GM23248 (cell line): ENCODE measurements at places on chromosomes 3 and 15. TPM values are rescaled to one million over a fixed set of nuclear protein-coding genes. Genes with fewer than 3 reads are reported as not detected.
A peak's percentile ranks its signal among the peaks of the same experiment; 100 is the strongest.

- no peak overlapping the region for H3K27ac ChIP-seq
- H3K4me3 ChIP-seq: peak overlapping the region; percentile 94
- peaks cover 22% of the 10 kb centered on the region for H3K4me1 ChIP-seq
- DNase-seq: no peak
- H3K27me3 ChIP-seq: no peaks in the 10 kb centered on the region
- H3K36me3 ChIP-seq: no peaks in the 10 kb centered on the region
These were observed 1.4 kb upstream of the PDZRN3 start for GRCh38 chr3:73626106-73626505.

DNA sequence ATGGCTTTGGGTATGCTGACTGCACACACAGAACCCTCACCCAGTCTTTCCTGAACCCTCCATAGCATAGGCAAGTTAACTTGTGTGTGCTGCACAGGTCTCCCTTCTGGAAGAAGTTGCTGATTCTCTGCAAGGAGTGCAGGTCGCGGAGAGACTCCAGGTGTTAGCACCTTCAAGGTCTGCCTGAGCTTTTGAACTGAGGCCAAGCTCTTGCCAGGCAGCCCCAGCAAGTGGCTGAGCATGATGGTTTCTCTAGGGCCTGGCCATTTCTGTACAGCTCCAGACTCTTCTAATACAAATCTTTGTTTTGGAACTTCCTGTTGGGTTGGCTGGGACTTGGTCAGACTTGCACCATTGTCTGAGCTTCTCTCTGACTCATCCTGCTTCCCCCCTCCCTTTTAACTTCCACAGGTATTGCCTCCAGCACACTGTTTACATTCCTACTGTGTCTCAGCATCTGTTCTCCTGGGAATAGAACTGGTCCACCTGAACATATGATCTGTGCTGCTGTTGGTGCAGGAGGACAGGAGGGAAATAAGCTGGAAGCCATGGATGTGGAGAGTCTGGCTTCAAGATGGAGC is 53.3 kb downstream of the KY start:
- no peaks in the 10 kb centered on the region for H3K27me3 ChIP-seq
- H3K36me3 ChIP-seq: no peaks in the 10 kb centered on the region
- no peak overlapping the region for H3K27ac ChIP-seq

GRCh38 chr15:90561344-90562244 is 31.9 kb downstream of the CRTC3 start:
- DNase-seq: peak; percentile 70
- H3K27me3 ChIP-seq: no peaks in the 10 kb centered on the region
- peaks cover 55% of the 10 kb centered on the region for H3K4me1 ChIP-seq
- H3K27ac ChIP-seq: peak overlapping the region; percentile 91
- no peaks in the 10 kb centered on the region for H3K36me3 ChIP-seq

- no peak for DNase-seq
- H3K4me3 ChIP-seq: no peak overlapping the region
- H3K36me3 ChIP-seq: no peaks in the 10 kb centered on the region
- no peak overlapping the region for H3K27ac ChIP-seq
These were observed 36.8 kb downstream of the SNTN start for GRCh38 chr3:63689285-63689684.

DNA sequence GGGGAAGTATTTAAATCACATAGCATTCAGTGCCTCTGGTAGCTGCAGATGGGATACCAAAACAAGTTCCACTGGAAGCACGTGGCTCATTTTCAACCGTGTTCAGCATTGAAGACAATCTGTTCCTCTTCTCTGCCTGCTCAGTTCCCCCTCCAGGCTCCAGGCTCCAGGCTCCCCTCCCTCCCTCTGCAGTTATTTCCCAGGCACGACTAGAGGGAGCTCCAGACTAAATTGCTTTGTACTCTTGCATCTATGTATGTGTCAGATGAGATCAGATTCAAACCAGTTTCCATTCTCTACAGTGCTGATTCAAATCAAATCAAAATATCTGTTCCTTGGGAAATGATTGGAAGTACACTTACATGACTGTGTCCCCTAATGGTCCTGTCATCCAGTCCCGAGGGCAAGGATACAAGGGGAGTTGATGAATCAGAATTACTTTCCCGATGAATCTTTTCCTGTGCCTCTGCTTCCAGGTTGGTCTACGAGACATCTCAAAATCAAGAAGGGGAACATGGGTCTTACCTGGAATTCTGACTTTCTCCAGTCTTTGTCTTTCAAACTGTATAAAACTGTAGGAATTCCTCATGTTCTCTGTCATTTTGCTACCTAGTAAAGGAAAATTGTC is 600.5 kb downstream of the EDEM1 start:
- no peak for DNase-seq
- no peak overlapping the region for H3K4me3 ChIP-seq
- no peaks in the 10 kb centered on the region for H3K4me1 ChIP-seq

- DNase-seq: no peak
- H3K4me3 ChIP-seq: no peak overlapping the region
- peaks cover 3% of the 10 kb centered on the region for H3K4me1 ChIP-seq
These were observed 24.8 kb downstream of the EXOSC7 start for GRCh38 chr3:45000823-45001222.

- H3K27me3 ChIP-seq: no peaks in the 10 kb centered on the region
- H3K36me3 ChIP-seq: no peaks in the 10 kb centered on the region
- DNase-seq: peak; percentile 94
- H3K4me3 ChIP-seq: no peak overlapping the region
- peaks cover 10% of the 10 kb centered on the region for H3K4me1 ChIP-seq
These were observed 20.2 kb downstream of the CGGBP1 start for GRCh38 chr3:88038566-88038965.

DNA sequence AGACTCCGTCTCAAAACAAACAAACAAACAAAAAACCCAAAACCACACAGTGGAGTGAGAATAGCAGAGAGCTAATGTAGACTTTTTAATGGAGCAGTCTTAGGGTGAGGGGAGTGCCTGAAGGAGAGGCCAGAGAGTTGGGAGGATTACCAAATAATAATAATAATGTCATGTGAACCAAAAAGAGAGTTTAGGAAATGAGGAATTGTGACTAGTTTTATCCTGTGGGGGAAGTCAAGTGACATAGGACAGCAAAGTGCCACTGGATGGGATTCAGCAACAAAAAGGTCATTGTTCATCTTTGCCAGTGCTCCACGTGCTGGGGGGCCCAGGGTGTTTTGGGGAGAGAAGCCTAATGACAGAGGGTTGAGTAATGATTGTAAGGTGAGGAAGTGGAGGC is 12.9 kb downstream of the GPR87 start:
- H3K36me3 ChIP-seq: no peaks in the 10 kb centered on the region
- no peak overlapping the region for H3K27ac ChIP-seq
- no peaks in the 10 kb centered on the region for H3K27me3 ChIP-seq
- DNase-seq: no peak

DNA sequence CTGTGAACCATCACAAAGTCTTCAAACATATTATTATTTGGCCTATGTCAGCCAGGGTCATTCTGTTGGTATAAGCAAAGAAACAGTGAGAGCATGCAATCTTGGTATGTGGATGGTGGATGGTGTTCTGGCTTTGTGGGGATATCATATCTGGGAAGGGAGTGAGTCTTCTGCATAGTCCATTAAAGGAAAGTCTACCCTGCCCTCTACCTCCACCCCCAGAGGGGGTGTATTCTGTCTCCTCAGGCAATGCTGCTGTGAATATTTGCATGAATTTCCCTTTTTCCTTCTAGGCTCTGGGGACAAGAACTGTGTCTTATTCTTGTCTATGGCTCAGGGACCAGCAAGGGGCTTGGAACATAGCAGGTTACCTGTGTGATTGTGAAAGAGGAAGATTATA is 495.8 kb downstream of the PDCD6IP start:
- H3K4me3 ChIP-seq: no peak overlapping the region
- no peaks in the 10 kb centered on the region for H3K36me3 ChIP-seq
- no peaks in the 10 kb centered on the region for H3K27me3 ChIP-seq

GRCh38 chr15:43316016-43316970 is 14.1 kb downstream of the LCMT2 start:
- DNase-seq: no peak
- H3K4me1 ChIP-seq: no peaks in the 10 kb centered on the region
- H3K27ac ChIP-seq: no peak overlapping the region
- no peak overlapping the region for H3K4me3 ChIP-seq
- no peaks in the 10 kb centered on the region for H3K36me3 ChIP-seq

GRCh38 chr15:31345606-31346366 is 19.2 kb downstream of the KLF13 start:
- no peak overlapping the region for H3K4me3 ChIP-seq
- no peak for DNase-seq
- no peak overlapping the region for H3K27ac ChIP-seq
- no peaks in the 10 kb centered on the region for H3K27me3 ChIP-seq

The LRRC2 gene
- 10.6 and 10.8 TPM in 2 replicates for total RNA-seq

The ASB14 gene
- total RNA-seq: not detected in 2 replicates
